ENCODE measurements at places on chromosomes 2 and 18. TPM values are rescaled to one million over a fixed set of nuclear protein-coding genes. Genes with fewer than 3 reads are reported as not detected.

DNA sequence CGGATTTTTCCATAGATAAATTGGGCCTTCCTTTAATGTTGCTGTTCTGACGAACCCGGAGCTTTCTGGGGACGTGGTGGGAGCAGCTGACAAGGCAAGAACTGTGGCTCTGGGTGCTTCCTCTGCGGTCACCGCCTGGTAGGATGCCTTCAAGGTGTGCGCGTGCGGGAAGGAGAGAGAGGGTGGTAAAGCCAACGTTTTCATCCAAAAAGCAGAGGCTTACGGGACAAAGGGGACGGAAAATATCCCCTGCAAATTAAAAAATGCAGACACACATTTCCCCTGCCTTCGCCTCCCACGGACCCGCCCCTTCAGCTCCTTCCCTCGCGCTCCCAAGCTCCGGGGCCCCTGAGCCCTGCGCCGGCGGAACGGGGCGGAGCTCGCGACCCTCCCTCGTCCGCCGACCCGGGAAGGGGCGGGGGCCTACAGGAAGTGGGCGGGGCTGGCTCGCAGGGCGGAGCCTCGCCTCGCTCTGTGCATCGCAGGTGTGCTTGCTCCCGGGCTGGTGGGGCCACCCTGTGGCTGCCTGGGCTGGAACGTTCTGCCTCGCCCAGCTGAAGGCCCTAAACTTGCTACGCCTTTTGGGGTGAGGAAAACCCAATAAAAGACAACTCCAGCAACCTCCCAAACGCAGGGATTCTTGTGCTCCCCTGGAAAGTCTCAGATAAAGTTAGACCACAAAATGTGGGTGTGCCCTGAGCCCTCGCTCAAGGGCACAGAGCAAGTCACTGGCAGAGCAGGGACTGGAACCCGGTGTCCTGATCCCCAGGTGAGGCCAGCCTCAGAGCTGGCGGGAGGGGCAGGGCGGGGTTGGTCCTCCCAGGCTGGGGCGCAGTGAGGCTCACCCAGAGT is 25.4 kb upstream of the SLC66A3 start:
- DNase-seq = no peak

GRCh38 chr2:134399096-134399495 is 145.2 kb downstream of the MGAT5 start:
- no peak for DNase-seq

GRCh38 chr18:59549503-59550173 is 147.6 kb downstream of the CCBE1 start:
- DNase-seq = no peak

- no peak for DNase-seq
Measured at GRCh38 chr2:169131587-169132512, 62.5 kb downstream of the DHRS9 start.

DNA sequence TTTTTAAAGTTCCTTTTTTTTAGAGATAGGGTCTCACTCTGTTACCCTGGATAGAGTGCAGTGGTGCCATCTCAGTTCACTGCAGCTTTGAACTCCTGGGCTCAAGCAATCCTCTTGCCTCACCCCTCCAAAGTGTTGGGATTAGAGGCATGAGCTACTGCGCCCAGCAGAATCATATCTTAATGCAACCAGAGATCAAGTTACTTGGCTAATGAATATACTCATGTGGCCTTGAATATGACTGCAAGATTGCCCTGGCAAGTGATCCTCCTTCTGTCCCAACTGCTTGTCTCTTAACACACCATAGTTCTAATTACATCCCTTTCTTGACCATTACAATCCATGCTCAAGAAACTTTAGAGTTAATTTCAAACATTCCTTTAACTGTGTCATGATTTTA is 133.5 kb downstream of the SRBD1 start:
- no peak for DNase-seq

- no peak for DNase-seq
Measured at GRCh38 chr2:1060987-1061386, 110.3 kb downstream of the SNTG2 start.

DNA sequence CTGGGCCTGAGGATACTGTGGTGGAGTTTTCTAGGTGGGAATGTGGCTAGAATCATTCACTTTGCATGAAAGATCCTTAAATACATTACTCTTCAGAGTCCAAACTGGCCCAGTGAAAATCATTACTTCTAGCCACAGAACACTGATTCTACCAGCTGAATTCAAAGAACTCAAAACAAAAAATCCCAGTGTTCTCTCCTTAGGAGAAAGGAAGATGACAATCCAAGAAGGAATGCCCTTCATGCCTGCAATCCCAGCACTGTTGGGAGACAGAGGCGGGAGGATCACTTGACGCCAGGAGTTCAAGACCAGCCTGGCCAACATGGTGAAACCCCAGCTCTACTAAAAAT is 35.2 kb downstream of the FAM228A start:
- DNase-seq = no peak

GRCh38 chr2:212638694-212639093 is 100.1 kb upstream of the ERBB4 start:
- no peak for DNase-seq

DNA sequence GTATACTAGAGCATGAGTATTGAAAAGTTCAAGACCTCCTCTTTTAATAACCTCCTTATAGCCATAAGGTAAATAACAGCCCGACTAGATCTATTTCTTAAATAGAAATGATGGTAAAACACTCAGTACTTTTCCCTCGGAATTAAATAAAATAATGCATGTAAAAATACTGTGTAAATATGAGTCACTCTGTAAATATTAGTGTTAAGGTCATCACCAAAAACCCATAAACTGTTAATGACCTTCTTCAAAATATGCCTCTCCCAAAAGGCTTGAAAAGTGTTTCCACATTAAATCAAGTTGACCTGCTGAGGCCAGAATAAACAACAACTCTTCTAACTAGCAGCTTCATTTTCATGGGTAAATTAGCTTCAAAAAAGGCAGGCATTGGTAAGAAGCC is 25.3 kb upstream of the BZW1 start:
- no peak for DNase-seq

DNA sequence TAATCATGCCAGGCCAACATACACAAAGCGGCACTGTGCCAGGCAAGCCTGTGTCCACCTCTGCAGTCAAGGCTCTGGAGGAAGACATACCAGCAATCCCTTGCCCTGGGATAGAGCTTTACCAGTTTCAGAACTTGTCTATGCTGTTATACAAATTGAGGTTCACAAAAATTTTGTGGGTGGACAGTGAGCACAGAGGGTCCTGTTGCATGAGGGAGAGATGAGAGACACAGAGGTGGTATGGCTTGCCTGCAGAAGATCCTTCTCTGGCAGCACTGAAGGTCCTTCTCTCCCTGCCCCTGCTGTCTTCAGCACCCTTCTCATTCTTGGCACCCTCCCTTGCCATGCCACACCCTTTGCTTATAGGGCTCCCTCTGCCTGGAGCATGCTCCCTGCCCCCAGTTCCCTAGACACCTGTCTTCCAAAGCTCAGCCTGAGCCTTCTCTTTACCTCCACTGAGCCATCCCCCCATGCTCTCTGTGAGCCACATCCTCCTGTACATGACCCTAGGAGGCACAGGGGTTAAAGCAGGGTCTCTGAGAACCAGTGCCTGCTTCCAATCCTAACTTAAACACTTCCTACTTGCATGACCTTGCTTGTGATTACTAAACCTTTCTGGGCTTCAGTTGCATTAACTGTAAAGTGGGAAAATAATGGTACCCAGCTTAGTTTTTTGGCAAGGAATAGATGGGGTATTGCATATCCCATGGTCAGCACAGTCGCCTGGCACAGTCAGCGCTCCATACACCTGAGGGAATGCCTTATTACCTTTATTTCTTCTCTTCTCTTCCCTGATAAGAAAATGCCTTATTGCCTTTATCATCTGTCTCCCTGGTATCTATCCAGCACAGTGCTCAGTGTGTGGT is 857 bp downstream of the FABP1 start:
- DNase-seq = no peak

DNA sequence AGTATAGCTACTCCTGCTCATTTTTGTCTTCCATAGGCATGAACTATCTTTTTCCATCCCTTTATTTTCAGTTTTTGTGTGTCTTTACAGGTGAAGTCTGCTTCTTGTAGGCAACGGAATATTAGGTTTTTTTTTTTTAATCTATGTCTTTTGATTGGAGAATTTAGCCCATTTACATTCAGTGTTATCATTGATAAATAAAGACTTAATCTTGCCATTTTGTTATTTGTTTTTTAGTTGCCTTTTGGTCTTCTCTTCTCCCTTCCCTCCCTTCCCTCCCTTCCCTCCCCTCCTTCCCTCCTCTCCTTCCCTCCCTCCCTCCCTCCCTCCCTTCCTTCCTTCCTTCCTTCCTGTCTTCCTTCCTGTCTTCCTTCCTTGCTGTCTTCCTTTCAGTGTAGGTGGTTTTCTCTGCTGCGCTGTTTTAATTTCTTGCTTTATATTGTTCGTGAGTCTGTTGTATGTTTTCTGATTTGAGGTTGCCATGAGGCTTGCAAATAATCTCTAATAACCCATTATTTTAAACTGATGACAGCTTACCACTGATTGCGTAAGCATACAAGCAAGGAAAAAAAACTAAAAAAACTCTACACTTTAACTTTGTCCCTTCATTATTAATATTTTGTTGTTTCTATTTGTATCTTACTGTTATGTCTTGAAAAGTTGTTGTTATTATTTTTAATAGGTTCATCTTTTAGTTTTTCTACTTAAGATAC is 353.8 kb downstream of the PARD3B start:
- DNase-seq = no peak

DNA sequence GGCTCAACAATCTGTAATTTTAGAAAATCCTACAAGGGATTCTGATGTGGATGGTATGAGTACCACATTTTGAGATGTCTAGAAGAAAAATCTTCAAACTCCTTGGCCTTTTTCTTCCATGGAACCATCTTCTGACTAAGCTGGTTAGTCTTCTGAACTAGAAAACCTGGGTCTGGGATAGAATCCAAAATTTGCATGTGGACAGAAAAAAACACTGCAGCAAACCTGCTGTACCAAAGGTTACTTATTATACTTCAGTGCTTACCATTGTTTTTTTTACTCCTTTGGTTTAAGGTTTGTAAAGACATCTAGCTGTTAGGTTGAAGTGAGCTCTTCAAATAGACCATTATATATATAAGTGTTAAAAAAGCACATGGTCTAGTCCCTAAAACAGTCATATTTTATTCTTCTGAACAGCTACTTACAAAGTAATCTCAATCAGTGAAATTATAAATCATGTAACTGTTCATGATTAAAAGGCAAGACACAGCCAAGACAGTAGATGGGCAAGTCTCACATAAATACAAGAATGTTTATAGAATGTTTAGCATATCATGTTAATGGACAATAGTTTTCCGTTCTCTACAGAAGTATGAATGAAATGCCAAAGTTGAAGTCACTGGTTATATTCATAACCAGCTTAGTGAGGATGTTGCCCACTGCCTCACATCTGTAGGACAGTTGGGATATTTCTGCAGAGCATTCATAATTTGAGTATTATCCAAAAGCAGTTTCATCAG is 85.5 kb downstream of the ORC4 start:
- no peak for DNase-seq

GRCh38 chr2:164542581-164543021 is 78.7 kb downstream of the GRB14 start:
- peak; percentile 52 for DNase-seq

DNA sequence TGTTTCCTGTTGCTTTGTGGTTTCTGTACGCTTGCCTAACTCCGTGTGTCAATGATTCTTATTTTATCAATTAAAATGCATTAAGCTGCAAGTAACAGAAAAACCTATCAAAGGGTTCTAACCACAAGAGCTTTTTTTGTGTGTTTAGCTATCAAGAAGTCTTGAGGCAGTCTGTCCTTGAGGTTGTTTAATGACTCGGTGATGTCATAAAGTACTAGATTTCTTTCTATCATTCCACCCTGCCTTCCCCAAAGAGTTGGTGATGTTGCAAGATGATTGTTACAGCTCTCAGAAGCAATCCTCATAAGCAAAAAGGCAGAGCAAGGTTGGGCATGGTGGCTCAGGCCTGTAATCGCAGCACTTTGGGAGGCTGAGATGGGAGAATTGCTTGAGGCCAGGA is 51.9 kb upstream of the SPTBN1 start:
- no peak for DNase-seq

DNA sequence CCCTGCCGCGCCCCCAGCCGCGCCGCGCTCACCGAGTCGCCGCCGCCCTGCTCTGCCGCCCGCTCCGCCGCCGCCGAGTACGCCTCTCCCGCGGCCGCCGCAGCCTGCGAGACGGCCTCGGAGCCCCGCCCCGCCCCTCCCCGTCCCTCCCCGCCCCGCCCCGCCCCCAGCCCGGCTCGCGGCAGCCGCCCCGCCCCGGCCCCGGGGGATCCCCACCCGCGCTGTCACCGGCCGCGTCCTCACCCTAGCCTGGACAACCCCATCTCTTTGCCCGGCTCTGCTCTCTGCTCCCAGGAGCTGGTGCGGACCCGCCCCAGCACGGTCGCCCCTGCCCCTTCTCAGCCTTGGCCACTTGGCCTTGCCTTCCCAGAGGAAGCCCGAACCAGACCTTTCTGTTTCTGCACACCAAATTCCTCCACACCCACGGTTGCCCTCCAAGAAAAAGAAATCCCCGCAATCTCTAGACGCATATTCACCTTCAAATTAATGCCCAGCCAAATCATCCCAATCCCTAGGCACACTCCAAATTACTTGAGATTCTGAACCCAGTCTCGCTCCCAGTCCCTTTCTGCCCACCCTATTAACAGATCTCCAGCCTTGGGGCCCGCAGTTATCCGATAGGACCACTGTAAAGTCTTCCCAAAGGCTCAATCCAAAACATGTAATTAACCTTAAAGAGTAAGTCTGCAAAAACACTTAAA is at the start of gene CYRIA:
Gene CYRIA (minus strand): TSS at position 87 of the 701 bp plus-strand sequence. CDS start 77,715 bp downstream, outside the sequence.
- DNase-seq = no peak

DNA sequence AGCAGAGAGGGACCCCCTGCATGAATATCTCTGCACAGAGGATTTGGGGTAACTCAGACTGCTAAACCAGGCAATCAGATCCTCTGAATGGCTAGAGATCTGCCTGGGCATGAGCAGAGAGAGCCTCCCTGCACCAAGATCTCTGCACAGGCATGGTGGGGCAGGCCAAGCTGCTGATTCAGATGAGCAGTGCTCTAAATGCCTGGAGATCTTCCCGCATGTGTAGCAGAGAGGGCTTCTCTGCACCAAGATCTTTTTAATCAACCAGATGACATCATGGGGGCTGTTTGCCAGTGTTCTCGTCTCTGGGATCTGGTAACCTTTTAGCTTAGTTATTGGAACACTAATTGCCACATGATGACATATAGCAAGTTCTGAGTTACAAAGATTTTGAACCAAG is 301.3 kb upstream of the GALNT5 start:
- DNase-seq = no peak

GRCh38 chr2:10126632-10127026 is 4.1 kb downstream of the RRM2 start:
- DNase-seq = no peak

DNA sequence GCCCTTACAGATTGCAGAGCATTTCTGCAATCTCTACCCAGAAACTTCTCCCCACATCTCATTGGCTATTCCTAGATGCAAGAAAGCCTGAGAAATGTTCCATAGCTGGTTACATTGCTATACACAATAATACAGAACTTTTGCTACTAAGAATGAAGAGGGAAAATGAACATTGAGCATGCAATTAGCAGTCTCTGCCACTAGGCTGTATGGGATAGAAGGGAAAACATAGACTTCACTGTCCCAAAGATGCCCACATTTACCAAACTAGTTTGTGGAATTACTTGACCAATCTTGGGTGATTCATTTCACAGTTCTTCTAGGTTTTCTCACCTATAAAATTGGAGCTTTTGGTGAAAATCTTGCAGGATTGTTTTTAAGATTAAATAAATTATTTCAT is 265.7 kb upstream of the NT5C1B start:
- DNase-seq = no peak

GRCh38 chr2:20326163-20326780 is 24.4 kb downstream of the PUM2 start:
- DNase-seq = no peak

GRCh38 chr18:23133860-23134779 is 1.2 kb upstream of the CABLES1 start:
- no peak for DNase-seq

Gene IGFBP5
- 51.7 TPM for total RNA-seq

Gene ALS2
- total RNA-seq = 25.6 TPM

Gene D2HGDH
- total RNA-seq = 16.5 TPM

Gene GMCL1
- total RNA-seq = 12.2 TPM

Gene PMAIP1
- 73.9 TPM for total RNA-seq

All from kidney epithelial cell (primary cell).